ENCODE measurements at places on chromosomes 7 and 10.

DNA sequence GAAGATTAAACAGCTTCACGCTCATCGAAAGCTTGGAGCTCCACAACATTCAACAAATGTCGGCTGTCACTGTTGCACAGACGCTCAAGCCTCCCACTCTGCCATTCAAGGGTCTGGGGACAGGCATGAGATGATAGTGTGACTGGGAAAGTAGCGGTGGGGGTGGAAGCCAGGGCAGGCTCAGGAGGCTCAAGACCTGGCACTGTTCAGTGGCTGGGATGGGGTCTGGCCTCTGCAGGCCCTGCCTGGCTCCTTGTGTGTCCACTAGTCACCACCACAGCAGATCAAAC, 13.5 kb upstream of the GTPBP4 start:
- no peak for DNase-seq

DNA sequence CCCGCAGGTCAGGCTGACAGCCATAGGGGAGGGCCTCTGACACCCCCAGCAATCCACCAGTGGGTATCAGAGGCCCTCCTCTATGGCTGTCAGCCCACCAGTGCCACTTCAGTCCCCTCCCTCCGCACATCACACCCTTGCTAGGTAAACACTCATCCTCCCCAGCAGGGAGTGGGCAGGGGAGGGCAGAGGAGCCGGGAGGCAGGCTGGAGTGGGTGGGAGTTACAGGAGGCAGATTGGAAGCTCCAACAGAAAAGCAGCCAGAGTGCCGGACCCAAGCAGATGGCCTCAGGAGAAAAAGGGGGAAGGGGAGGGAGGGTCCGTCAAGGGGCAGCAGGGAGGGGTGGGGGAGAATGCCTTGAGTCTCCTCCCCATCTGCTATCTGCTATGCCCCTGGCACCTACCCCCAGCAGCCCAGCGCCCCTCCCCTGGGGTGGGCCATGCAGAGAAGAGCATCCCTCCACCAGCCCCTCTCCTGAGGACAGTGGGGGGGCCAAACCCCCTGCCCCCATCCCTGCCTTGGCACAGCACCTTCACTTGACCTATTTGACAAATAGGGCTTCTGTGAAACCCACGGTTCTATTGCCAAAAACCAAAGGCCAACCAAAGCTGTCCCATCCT, 2.4 kb downstream of the RASGEF1A start:
- DNase-seq = no peak

DNA sequence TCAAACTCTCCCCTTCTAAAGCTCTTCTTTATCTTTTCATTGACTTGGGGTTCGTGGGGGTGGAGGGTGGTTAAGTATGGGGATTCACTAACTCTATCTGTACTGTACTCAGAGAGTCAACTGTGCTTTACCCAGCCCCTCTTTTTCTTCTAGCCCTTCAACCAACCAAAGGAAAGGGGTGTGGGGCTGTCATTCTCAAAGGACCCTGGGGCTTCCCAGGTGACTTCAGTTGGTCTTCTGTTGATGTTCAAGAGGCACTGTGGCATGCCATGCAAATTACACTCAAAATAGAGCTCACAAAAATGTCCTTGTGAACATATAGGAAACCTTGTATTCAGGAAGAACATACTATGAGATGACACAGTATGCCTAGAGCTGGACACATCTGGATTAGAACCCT, 16.9 kb upstream of the RHOBTB1 start:
- DNase-seq = no peak

GRCh38 chr10:106705681-106706100, 458.8 kb downstream of the SORCS1 start:
- peak; percentile 10 for DNase-seq

DNA sequence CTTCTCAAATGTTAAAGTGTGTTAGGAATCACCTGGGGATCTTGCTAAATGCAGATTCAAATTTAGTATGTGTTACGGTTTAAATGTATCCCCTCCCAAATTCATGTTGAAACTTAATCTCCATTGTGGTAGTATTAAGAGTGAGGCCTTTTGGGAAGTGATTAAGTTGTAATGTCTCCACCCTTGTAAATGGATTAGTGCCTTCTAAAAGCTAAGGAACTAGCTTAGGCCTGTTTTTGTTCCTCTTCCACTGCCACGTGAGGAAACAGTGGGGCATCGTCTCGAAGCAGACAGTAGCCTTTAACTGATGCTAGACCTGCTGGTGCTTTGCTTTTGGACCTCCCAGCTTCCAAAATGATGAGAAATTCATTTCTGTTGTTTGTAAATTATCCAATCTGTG, 52.3 kb upstream of the SEMA3D start:
- no peak for DNase-seq

DNA sequence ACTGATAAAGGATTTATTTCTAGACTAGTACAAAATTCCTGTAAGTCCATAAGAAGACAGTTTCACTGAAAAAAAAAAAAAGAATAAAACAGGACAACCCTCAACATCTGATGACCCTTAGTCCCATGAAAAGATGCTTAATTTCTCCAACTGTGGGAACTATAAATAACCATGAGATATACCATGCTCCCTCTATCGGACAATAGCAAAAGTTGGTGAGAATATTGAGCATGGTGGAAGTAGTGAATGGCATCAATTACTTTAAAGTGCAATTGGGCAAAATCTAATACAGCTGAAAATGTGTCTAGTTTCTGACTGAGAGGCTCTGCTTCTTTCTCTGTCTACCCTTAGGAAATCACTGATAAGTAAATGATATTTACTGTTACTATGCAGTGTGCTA, 348.8 kb downstream of the SUGCT start:
- DNase-seq = no peak

GRCh38 chr10:67665491-67665890, 30.5 kb downstream of the CTNNA3 start:
- no peak for DNase-seq

DNA sequence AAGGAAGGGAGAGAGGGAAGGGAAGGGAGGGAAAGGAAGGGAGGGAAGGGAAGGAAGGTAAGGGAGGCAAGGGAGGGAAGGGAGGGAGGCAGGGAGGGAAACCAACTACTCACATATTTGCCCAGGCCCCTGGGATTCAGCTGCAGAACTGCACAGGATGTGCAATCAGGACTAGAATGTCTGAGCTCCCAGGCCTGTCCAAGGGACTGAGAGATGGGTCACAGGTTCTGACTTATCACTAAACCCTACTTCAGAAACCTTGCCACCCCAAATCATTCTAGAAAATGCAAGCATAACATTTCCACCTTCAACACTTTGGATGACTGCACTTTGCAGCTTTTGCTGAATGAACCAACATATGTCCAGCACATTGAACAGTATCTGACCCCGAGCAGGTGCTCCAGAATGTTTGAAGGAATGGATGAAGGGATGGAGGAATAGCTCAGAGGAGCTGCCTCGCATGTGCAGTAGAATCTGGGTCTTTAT, 245.3 kb downstream of the KCNMA1 start:
- no peak for DNase-seq

GRCh38 chr7:116732788-116733694, 61.0 kb downstream of the MET start:
- DNase-seq = no peak

- DNase-seq = no peak
These were observed 29.6 kb upstream of the ZRANB1 start for GRCh38 chr10:124912101-124912886.

- DNase-seq = no peak
These were observed 199.2 kb downstream of the TFEC start for GRCh38 chr7:115831371-115831770.

GRCh38 chr7:50783303-50783702, 607 bp upstream of the GRB10 start:
- DNase-seq = no peak

GRCh38 chr10:79093658-79094411, 25.1 kb downstream of the ZMIZ1 start:
- no peak for DNase-seq

DNA sequence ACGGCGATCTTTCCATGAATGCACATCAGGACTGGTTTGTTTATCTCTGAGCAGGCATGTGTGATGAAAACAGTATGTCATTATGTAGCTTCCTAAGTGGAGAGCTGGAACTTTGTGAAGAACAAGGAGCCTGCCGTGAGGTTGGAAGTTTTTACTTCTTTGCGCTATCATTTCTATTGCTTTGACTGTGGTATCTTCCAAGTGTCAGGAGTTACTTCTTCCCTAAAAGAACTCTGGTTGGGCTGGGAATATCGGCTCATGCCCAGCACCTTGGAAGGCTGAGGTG, 167.4 kb upstream of the AHR start:
- DNase-seq = no peak

DNA sequence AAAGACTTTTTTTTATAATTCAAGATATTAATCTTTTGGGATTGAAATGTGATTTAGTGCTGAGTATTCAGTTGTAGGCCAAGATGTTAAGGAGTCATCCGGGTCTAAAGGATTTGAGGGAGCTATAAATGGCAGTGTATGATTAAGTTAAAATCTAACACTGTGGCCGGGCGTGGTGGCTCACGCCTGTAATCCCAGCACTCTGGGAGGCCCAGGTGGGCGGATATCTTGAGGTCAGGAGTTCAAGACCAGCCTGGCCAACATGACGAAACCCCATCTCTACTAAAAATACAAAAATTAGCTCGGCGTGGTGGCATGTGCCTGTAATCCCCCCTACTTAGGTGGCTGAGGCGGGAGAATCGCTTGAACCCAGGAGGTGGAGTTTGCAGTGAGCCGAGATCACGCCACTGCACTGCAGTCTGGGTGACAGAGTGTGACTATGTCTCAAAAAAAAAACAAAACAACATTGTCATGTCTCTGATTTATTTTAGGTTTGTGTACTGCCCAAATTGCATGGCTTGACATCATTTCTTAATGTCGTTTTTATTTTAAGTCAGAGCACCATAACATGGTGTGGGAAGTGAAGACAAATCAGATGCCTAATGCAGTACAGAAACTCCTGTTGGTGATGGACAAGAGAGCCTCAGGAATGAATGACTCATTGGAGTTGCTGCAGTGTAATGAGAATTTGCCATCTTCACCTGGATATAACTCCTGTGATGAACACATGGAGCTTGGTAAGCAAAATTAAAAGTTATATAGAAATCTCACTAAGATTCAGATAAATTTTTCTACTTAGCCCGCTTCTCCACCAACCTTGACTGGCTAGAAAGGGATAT, 10.7 kb downstream of the HBP1 start:
- peak; percentile 13 for DNase-seq

DNA sequence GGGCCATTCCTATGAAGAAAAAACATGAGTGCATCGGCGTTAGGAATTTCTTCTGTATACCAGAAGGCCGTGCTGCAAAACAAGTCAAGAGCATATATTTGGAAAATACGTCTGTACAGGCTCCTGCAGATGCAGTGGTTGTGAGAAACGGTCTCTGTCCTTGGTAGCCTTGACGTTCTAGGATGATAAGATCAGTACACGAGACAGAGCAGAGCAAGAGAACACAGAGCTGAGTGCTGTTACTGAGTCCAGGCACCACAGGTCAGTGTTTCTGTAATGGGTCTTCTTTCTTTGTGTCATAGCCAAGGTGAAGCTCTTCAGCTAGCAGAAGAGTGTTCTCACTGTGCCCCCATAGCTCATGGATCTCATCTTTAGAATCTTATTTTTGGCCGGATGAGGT, 62.8 kb downstream of the WDR37 start:
- no peak for DNase-seq

GRCh38 chr7:112205343-112206237, 609 bp downstream of the DOCK4 start:
- peak; percentile 28 for DNase-seq

- DNase-seq = no peak
These were observed 299.3 kb upstream of the MEOX2 start for GRCh38 chr7:15985587-15986384.

DNA sequence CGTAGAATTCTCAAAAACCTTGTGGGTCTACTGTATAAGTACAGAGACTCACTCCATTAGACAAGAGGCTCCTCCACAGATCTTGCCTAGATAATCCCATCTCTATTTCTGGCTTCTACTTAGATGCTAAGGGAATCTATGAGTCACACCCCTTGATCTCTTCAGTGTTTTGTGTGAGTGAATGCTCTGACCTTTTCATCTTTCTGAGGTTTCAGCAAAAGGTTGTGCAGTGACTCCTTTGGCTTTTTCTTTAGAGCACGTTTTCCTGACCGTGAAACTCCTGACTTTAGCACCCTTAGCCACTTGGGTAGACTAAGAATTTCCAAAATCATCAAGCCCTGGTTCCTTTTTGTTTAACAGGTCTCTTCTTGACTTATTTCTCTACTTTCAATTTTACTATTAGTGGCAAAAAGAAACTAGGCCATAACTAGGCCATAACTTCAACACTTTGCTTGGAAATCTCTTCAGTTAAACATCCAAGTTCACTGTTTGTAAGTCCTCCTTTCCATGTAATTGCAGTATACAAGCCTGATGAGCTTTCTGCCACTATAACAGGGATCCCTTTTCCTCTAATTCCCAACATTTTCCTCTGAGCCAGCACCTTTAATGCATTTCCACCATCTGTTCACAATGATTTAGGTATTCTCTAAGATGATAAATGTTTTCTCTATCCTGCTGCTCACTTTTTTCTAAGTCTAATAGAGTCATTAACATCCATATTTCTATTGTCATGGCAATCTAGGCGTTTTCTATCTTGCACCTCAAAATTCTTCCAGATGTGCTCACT, 19.4 kb downstream of the COPG2 start:
- peak; percentile 32 for DNase-seq

DNA sequence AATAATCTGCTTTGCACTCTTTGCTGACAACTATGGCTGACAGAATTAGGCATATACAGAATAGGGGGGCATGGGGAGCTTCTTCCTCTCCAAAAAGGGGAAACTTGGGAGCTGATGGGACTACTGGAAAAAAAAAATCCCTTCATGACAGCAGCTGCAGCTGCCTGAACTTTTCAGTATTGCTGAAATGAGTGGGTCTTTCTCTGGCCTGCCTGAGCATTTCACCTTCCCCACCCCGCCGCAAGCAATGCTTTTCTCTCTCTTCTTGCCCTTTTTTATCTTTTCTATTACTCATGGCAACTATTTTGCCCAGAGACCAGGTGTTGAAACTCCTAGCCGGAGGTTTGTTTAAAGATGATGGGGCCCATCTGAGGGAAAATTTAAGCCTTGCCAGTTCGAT, 244.9 kb downstream of the SEMA3D start:
- no peak for DNase-seq

DNA sequence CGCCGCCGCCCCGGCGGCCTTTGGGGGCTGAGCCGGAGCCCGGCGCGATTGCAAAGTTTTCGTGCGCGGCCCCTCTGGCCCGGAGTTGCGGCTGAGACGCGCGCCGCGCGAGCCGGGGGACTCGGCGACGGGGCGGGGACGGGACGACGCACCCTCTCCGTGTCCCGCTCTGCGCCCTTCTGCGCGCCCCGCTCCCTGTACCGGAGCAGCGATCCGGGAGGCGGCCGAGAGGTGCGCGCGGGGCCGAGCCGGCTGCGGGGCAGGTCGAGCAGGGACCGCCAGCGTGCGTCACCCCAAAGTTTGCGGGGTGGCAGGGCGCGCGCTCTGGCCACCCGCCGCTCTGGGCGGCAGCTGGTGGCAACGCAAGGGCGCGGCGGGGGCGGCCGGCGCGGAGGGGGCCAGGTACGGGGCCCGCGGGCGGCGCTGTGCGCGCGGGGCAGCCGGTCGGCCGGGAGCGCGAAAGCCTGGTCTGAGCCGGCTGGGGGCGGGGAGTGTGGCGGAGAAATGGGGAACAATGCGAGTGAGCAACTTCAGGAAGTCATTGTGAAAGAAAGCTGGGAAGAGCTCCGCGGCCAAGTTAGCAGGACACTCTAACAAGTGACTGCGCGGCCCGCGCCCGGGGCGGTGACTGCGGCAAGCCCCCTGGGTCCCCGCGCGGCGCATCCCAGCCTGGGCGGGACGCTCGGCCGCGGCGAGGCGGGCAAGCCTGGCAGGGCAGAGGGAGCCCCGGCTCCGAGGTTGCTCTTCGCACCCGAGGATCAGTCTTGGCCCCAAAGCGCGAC, at the start of gene IKZF1:
IKZF1 (plus strand) TSS at position 588 of the 782 bp plus-strand sequence. CDS start 14,346 bp downstream, outside the sequence.
- peak; percentile 72 for DNase-seq

Measured in stimulated activated CD4-positive, alpha-beta T cell treated with anti-CD3 and anti-CD28 coated beads, Interleukin-1b, Interleukin-23, amount 100 ng/mL, for 48 hours (primary cell).